ENCODE measurements at places on chromosomes 13 and 19.
A peak's percentile ranks its signal among the peaks of the same experiment; 100 is the strongest.

DNA sequence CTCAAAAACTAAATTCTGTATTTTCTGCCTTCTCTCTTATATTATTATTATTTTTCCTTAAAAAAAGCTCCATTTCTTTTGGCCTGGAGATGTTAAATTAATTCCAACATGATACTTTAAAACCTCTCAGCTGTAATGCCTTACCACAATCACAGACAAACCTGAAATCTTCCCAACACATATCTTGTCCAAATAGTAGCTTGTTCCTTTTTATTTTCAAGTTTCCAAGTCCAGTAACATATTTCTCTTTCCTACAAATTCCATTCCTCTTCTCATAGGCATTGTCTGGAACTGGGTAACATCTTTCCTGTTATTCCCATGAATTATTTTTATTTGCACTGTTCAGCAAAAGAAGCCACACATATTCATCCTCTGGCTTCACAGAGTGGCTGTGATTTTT lies 137.0 kb downstream of the SLITRK6 start:
- DNase-seq: no peak

DNA sequence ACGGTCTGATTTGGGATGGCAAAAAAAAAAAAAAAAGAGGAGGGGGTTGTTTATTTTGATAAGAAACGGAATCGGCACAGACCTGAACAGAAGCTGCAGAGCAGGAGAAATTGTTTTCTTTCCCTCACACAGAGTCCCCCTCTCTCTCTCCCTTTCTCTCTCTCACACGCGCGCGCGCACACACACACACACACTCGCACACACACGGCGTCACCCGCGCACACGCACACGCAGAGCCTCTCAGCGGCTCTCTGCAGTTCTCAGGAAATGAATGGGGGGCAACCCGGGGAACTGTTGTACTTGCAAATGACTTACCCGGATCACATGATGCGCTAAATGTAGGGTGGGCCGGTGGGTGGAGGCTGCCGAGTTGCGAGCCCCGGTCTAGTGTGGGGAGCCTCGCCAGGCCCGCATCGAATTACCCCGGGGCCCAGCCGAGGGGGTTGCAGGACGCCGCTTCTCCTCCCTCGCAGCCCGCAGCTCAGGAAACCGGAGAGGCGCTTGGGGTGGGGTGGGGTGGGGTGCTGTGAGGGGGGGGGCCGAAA lies 475 bp downstream of the KLF12 start:
- peak; percentile 84 for DNase-seq

DNA sequence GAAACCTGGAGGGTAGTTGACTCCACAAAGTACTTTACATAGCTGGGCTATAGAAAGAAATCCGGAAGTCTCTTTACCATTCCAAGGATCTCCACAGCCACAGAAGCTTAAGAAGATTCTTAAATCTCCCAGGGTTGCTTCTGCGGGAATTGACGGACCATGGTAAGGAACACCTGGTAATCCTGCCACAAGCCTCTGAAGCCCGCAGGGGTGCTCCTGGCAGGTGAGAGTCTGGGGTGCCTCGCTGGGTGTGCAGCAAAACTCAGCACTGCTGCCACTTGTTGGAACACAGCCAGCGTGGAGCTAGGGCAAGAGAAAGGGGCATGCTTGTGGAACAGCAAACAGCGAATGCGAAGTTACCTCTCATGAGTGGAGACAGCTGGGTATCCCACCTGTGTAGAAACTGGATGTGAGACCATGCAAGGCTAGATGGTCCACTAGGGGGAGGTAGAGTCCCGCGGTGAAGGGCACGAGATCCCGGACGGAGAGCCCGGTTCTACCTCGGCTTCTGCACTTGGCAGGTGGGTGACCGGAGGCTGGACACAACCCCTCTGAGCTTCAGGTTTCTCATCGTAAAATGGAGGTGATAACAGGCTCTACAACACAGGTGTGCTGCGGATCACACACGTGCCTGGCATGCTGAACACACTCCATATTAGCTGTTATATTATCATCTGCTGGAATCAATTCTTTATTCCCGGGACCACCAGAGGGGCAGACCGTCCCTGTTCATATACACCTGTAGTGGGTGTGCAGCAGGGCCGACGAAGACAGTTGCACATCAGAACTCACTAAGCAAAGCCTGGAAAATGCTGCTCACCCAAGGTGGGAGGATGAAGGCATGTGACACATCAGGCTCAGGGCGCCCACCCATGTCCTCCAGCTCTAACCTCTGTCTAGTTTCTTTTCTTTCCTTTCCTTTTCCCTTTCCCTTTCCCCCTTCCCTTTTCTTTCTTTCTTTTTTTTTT lies 24.1 kb upstream of the UBAC2 start:
- peak; percentile 68 for DNase-seq

DNA sequence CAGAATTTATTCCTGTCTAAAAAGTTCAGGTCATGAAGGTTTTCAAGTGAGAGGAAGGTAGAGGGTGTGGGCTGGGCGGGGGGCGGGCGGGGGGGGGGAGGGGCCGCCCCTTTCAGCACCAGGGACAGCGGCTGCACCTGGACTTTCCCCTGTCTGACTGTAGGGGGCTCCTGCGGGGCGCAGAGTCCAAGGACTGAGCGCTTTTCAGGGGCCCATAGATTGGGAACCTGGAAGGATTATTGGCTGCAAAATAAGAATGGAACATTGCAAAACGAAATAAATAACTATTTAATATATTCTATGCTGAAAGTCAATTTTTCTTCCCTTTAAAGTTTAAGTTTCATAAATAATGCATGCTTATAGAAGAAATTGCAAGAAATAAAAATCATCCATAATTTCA lies 8.9 kb upstream of the CYP4F3 start:
- DNase-seq: no peak

DNA sequence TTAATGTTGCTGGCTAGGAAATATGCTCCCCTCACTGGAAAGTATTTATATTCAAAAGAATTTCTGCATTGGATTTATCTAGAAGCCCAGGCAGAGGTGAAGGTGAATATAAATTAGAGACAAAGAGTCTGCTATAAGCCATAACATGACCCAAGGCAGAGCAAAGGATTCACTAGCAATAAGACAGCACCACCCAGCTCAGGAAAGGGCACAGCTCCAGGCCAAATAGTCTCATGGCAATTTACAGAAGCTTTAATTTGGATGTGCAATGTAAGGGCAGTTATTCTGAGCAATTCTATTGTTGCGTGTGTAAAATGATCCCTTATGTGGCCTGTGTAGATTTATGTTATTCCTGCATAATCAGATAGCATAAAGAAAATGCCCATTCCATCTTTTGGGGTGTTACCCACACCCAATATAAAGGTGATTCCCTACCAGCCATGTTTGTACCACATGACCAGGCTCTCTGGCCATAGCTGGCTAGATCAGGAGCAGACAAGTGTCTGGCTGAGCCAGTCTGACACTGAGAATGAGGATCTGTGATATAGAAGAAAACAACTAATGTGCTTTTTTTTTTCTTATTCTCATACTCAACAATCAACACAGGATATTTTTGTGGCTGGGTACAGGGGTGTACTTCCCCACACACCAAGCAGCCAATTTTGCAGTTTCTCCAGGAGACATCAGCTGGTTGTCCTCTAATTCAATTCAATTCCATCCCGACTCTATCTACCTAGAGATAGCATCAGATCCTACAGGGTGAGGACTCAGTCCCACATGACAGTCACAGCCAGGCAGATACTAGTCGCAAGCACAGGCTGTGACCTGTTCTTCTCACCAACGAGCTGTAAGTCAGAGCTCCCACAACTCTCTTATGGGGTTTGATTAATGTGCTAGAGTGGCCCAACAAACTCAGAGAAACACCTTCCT lies 181.4 kb downstream of the KCTD15 start:
- no peak for DNase-seq

- no peak for DNase-seq
Measured at GRCh38 chr13:74820809-74821208, 661.2 kb downstream of the TBC1D4 start.

GRCh38 chr13:55263045-55263444 lies 1877.7 kb upstream of the PRR20A start:
- no peak for DNase-seq

DNA sequence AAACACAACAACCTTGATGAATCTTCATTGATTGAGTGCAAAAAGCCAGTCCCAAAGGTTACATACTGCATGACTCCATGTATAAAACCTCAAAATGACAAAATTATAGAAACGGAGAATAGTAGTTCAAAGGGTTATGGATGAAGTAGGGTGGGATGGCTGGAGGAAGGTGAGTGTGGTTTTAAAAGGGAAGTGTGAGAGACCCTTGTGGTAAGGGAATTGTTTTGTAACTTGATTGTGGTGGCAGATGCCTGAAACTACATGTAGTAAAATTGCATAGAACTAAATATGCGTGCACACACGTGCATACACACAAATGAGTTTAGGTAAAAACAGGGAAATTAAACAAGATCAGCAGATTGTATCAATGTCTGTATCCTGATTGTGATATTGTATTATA lies 340.7 kb downstream of the MTUS2 start:
- no peak for DNase-seq

- DNase-seq: no peak
Measured at GRCh38 chr13:110831437-110832204, 83.2 kb downstream of the ANKRD10 start.

- no peak for DNase-seq
Measured at GRCh38 chr19:30891051-30891450, 458.2 kb downstream of the TSHZ3 start.

GRCh38 chr13:63944911-63945310 lies 2529.3 kb upstream of the PCDH20 start:
- no peak for DNase-seq

GRCh38 chr13:39035204-39035603 lies 2.7 kb downstream of the PROSER1 start:
- no peak for DNase-seq

- DNase-seq: no peak
Measured at GRCh38 chr19:47729468-47729798, 15.9 kb upstream of the NOP53 start.

DNA sequence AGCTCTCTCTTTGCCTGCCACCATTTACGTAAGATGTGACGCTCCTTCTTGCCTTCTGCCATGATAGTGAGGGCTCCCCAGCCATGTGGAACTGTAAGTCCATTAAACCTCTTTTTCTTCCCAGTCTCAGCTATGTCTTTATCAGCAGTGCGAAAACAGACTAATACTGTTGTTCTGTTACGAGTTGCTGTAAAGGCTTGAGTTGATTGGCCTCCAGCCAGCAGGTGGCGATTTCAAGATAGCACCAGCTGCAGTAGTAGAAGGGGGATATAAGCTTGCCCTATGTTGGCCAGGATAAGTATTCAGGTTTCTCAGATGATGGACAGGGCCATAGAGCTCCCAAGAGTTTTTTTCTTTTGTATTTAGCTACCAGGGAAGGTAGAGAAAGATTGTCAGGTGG lies 385.5 kb downstream of the MZT1 start:
- no peak for DNase-seq

DNA sequence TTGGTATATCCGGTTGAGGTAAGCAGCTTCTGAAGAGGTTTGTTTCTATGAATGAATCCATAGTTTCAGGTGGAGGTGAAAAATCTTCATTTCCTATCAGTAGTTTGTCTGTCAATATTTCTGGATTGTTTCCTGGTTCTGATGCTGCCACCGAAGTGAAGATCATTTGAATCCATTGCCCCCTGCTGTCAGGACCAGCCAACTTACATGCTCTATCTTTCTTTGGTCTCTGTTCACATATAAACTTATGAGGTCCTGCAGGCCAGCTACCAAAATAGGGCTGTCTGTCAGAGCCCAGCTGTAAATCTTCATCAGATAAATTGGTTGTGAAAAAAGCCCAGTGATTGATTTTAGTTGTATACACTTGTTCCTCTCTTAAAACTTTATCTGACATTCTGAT lies 15.2 kb upstream of the N4BP2L1 start:
- peak; percentile 35 for DNase-seq

- no peak for DNase-seq
Measured at GRCh38 chr19:3480383-3481091, at the start of gene SMIM24. SMIM24 (minus strand) TSS chr19:3480525; CDS start chr19:3480463, 62 bp downstream.

DNA sequence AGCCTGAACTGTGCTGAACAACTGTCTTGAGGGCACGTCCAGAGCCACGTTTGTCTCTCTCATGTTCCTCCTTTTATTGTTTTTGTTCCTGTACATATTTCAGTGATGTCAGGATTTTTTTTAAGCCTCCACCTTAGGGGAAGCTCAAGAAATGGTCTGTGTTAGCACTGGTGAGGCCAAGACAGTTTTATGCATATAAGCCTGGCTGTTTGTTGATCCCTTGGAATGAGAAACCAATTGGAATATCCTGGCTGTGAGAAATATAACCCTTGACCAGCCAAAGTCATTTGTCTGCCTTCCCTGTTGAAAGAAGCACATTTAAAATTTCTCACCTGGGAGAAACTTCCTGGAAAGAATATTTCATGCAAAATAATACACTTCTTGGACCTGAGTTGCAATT lies 115.8 kb downstream of the DNAJC15 start:
- DNase-seq: no peak

DNA sequence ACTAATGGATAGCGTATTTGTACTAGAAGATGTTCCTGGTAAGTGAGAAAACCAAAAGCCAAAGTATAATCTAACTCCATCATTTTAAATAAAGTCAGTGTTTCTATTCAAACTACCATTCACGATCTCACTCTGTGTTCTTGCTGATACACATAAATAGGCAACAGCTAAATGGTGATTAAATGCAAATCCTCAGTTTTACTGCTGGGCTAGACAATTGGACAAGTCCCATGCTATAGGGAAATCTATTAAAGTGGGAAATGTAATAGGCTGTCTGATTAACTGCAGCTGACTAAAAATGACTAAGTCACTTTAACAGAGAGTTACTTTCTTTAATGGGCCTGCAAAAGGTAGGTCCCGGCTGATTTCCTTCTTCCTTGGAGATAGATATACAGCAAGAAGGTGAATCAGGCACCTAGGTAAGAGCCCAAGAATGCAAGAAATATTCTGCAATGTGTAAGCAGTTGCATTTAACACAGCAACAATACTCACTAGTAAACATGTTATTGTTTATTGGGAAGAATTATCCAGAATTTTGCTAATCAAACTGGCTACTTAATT lies 298.4 kb downstream of the SLITRK6 start:
- DNase-seq: no peak

GRCh38 chr13:39105110-39105509 lies 66.9 kb downstream of the NHLRC3 start:
- DNase-seq: no peak

GRCh38 chr13:29573190-29573589 lies 22.3 kb downstream of the SLC7A1 start:
- no peak for DNase-seq

DNA sequence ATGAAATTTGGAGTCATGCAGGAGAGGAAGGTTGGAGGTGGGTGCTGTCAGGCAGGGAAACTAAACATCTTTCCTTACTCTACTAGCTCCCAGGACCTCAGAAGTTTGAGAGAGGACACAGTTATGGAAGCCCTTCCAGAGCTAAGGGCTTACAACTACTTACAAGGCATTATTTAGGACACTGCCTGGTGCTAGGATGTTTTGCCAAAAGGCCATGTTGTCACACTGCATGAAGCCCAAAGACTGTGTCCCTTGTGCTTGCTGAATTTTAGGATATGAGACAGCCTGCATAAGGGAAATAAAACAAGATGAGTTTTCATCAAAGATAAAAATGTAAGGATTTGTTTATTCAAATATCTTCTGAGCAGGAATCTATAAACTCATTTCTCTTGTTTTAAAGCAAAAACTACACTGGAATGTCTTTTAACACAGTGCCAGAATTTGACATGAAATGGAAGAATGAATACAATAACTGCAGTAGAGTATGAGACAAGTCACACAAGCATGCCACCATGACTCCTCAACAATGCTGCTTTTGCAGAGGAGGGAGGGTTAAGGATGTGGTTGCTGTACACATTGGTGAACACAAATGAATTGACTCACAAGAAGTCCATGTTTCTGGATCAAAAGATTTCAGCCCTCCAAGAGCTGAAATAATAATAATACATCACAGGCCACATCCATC lies 258.4 kb downstream of the SPRY2 start:
- no peak for DNase-seq

Data from left lung (tissue), 14 donors.